ENCODE measurements at places on chromosomes 1 and 21. TPM values are rescaled to one million over a fixed set of nuclear protein-coding genes. Genes with fewer than 3 reads are reported as not detected.

The RXRG gene
- not detected for total RNA-seq

The WLS gene
- 66.1 TPM for total RNA-seq

The TMEM51 gene
- 18.6 TPM for total RNA-seq

The SH2D2A gene
- not detected for total RNA-seq

The KLHL17 gene
- total RNA-seq: 6.0 TPM

The AMY1B gene
- not detected for total RNA-seq

The GALE gene
- total RNA-seq: 31.5 TPM

The CHI3L2 gene
- total RNA-seq: not detected

The CCDC181 gene
- total RNA-seq: 0.86 TPM

The TACSTD2 gene
- 17.7 TPM for total RNA-seq

The RAB4A gene
- 18.6 TPM for total RNA-seq

The FCN3 gene
- total RNA-seq: not detected

The INAVA gene
- not detected for total RNA-seq

The SPRR2G gene
- total RNA-seq: not detected

The FAM72C gene
- 0.64 TPM for total RNA-seq

The MYCL gene
- not detected for total RNA-seq

The PERM1 gene
- 0.43 TPM for total RNA-seq

The LCE1E gene
- not detected for total RNA-seq

The GJA8 gene
- total RNA-seq: not detected

The DISP1 gene
- total RNA-seq: 3.5 TPM

The INKA2 gene
- 4.5 TPM for total RNA-seq

The TMPRSS15 gene
- not detected for total RNA-seq

The DCLRE1B gene
- total RNA-seq: 4.2 TPM

The LCE1C gene
- total RNA-seq: not detected

The C1orf185 gene
- not detected for total RNA-seq

The PIAS3 gene
- 18.4 TPM for total RNA-seq

The TNFSF4 gene
- total RNA-seq: 127 TPM

The KIF17 gene
- total RNA-seq: 2.2 TPM

The DRAXIN gene
- total RNA-seq: not detected

The CCDC27 gene
- total RNA-seq: not detected

The ESRRG gene
- total RNA-seq: under 0.01 TPM

The HOOK1 gene
- not detected for total RNA-seq

The KIF2C gene
- 26.8 TPM for total RNA-seq

The C1orf87 gene
- total RNA-seq: not detected

The UBE2U gene
- not detected for total RNA-seq
